Activated gamma-delta T cell (primary cell): ENCODE measurements at places on chromosomes 13 and 19.

GRCh38 chr19:54253331-54254194 is 3.5 kb downstream of the LILRB5 start:
- no peak for DNase-seq

DNA sequence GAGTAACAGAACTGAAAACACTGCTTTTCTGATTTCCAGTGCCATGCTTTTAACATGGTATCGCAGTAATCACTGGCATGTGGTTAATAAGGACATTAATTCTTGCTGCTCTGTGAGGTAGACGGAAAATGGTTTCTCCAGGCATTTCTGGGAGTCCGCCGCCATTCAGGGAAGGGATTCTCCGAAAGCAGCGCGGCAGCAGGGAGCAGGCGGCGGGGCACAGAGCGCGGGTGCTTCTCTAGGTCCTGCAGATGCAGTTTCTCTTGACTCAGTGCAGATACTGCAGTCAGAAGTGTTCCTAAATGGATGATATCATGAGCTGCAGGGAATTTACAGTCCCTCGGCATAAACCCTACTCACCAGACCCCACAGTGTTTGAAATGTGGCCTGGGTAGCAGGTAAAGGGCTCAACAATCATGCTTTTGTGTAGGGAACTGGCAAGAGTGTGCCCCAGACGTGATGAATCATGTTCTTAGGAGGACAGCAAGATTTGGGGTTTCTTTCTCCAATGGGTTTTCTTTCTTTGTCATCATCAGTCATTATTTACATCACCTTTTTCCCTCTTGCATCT is 338.6 kb upstream of the ARGLU1 start:
- no peak for DNase-seq

DNA sequence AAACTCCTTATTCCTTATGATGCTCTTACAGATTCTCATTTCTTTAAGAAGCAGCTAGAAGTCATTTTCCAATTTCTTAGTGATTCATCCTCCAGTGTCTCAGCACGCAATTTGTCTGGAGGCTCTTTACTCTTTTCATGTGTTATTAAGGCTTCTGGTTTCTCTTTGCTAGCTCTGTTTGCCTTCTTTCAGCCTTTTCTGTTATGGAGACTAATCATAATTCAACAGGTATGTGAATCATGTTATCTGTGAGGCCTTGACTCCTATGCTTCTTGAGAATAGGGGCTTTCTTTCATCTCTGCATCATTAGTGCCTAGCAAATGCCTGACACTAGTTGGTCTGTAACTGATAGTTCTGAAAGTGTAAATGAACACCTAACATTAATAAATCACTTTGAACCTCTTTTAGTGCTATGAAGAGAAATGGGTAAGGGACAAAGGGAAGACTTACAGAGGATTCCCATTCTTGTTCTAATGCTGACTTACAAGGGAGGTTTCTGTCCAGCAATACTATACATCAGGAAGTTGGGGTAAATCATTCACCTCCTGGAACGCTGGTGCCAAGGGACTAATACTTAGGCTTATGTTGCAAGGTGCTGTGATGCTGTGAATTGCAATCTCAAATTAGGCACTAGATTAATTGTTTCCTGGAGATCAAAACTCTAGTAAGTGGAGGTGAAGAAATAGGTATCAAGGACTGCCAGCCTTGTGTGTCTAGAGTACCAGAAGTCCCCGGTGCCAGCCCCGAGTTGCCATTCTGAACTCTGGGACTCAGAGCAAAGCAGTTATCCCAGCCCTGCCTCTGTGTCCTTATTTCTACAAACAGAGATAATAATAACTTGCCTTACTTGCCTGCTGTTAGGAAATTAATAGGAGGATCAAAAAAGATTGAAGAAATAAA is 265.6 kb downstream of the DCLK1 start:
- no peak for DNase-seq

- DNase-seq: no peak
These were observed 6.1 kb downstream of the PRR12 start for GRCh38 chr19:49596954-49597702.

GRCh38 chr13:53513226-53513625 is 484.6 kb downstream of the OLFM4 start:
- no peak for DNase-seq

GRCh38 chr13:102402290-102402689 is 442 bp upstream of the FGF14 start:
- no peak for DNase-seq

DNA sequence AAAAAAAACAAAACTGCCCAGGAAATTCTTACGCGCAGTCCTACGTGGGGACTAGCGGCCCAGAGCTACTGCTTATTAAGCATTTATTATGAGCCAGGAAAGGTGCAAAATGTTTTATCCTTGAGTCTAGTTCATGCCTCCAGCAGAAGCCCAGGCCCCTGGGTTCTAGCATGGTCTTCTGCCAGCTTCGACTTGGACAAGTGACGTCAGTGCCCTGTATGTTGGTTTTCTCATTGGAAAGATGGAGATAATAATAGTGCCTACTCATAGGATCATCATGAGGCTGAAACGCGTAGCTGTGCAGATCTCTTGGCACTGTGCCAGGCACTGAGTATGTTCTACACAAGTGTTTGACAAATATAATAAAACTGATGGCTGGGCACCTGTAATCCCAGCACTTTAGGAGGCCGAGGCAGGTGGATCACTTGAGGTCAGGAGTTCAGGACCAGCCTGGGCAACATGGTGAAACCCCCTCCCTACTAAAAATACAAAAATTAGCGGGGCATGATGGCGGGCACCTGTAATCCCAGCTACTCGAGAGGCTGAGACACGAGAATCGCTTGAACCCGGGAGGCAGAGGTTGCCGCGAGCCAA is 12.4 kb upstream of the SULT2B1 start:
- DNase-seq: no peak

- no peak for DNase-seq
These were observed 28.9 kb downstream of the AP2S1 start for GRCh38 chr19:46821512-46822409.

GRCh38 chr19:57566396-57567265 is 7.0 kb upstream of the ZNF550 start:
- no peak for DNase-seq

DNA sequence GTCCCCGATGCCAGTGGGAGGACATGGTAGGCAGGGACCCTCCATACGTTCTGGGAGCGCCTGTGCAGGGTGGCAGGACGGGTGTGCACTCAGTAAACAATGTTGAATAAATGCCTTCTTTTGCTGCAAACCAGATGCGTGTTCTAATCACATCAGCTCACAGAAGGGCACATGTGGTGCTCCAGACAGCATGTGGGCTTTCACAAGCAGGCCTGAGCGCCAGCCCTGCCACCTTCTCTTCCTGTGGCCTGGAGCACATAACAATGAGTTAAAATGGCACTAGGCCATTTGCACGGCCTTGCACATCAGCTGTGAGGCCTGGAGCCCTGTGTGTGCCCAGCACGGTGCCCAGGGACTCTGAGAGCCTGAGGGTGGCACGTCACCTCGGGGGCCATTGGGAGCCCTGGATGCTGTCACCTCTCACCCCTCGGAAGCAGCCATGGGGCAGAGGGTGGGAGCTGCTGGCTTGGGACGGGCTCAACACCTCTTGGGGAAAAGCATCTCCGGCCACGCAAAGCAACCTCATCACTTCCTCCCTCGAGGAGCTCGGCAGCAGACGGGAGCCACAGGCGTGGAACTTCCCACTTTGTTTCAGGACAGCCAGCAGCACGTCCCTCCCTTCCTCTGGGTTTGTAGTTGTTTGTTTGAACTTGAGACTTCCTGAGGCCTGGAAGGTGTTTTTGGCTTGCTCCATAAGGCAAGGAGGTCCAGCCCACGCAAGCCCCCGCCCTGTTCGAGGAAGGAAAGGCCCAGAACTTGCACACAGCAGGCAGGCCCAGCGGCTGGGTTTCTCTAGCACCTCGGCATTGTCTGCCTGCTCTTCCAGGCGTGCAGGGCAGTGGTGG is 9.8 kb downstream of the MCF2L start:
- DNase-seq: no peak

DNA sequence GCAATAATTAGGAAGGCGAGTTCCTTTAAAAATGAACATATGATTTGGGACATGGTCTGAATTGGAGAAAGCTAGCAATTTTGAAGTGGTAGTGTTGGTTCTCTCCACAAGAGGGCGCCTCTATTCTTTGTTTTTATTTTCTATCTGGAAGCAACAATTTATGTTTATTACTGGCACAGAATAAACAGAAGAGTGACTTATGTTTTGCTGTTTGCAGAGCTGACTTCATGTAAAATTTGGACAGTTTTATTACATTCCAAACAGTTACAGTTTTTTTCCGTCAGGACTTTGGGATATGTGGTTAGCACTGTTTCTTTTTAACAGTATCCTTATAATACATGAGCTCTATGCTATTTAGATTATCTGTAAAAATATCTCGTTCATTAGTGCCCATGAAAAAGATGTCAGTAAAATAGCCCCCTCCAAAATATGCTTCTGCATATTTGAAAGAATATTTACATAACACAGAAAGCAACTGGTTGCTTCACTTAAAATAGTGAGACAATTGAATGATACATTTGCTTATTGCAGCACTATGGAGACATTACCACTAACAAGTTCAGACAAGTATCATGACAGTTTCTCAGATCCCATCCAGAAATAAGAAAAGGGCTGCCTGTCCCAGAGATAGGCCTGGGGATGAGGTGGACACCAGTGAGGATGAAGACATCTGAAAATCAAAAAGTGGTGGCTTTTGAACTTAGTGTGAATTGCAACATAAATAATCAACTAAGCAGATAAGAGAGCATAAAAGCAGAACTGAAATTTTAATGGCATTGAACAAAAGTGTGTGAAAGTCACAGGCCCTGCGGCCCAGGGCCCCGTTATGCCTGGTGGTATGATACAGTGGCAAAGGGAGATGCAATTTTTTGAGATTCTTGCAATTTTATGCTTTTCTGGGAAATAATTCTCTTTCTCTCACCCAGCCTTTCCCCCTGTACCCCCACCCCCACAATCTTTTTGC is 32.3 kb upstream of the FGF9 start:
- no peak for DNase-seq

- DNase-seq: no peak
These were observed 36.9 kb downstream of the RASA3 start for GRCh38 chr13:114095486-114095885.

DNA sequence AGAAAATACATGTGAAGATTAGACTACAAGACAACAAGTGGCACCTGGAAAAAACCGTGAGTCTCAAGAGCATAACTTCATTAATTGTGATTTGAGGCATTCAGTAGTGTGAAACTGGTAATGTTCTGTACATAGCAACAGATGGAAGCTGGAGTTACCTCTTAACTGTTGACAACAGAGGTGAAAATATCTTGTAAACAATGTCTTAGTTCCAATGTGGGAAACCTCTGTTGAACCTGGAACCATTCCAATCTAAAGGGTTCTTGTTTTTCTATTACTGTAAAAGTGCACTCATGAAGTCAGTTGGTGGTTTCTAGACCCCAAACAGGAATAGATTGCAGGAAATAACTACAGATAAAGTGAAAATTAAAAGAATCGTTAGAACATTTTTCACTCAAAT is 728.4 kb downstream of the SLITRK1 start:
- DNase-seq: no peak

DNA sequence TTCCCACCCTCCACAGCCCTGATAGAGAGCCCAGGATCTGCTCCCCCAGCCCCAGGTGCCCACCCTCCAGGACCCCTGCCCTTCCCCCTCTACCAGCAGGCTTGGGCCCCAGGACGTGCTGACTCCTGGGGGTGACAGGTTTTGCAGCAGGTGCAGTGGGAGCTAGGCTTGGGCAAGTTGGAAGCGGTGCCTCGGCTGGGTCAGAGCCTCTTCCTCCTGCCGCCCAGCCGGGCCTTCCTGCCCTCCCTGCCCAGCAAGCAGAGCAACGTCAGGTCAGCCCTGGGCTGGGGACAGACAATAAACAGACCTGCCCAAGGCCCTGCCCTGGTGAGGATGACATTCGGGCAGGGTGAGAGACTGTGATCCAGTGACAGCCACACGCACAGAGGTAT is 9.2 kb upstream of the NCCRP1 start:
- no peak for DNase-seq

DNA sequence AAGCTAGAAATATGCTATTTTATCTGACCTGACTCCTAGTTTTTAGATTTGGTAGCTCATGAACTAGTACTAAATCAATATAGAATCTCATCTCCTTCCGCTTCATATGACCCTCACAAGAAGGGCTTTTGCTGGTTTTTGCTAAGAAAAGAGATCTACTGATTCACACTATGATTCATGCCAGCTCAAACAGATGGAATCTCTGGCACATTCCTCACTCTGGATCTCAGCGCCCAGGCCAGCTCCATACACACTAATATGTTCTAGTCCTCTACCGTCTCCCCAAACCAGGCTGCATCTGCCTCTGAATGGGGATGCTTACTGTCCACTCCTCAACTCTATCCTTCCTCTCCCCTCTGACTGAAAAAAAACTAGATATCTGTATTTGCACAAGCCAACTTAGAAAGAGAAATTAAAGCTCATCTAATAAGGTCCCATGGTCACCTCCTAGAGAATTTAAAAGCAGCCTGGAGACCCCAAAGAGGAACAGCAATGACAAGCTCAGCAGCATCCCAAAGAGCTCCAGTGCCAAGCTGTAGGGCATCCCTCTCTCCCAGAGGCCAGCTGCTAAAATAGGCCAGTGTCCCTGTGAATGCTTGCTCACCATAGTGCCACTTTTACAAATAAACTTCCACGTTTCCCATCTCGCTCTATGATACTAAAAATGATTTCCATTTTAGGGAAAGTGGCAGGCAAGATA is 74.9 kb downstream of the LHFPL6 start:
- no peak for DNase-seq

DNA sequence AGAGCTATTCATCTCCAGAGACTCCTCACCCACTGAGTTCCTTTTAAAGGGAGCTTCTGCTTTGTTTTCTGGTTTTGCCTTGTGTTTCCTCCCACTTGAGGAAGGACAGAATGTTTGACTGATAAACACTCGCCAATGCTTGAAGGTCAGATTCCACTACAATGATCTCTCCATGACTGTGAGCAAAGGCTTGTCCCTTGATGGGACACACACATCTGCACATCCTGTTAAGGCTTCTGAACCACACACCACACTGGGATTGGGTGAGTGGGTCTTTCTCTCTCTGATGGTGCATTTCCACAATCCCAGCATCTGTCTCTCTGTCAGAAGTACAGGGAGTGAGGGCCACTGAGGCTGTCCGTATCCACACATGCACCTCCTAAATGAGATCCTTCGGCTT is 245.3 kb downstream of the IRS2 start:
- DNase-seq: no peak

GRCh38 chr19:12730064-12730463 is 4.4 kb downstream of the TRIR start:
- no peak for DNase-seq

GRCh38 chr13:88257706-88258105 is 586.5 kb downstream of the SLITRK5 start:
- DNase-seq: no peak

GRCh38 chr19:49875857-49876421 is 1.2 kb downstream of the AKT1S1 start:
- no peak for DNase-seq

- no peak for DNase-seq
These were observed 12.4 kb upstream of the ZNF91 start for GRCh38 chr19:23407616-23408133.

GRCh38 chr19:27746691-27747380 is 1466.1 kb downstream of the UQCRFS1 start:
- no peak for DNase-seq

GRCh38 chr13:48185018-48185417 is 48.0 kb upstream of the ITM2B start:
- no peak for DNase-seq
